Lung (tissue), 17 donors: ENCODE measurements at places on chromosomes 5 and 9. TPM values are rescaled to one million over a fixed set of nuclear protein-coding genes. Genes with fewer than 3 reads are reported as not detected.

- peaks cover 8% of the 10 kb centered on the region for H3K4me1 ChIP-seq
- no peak for DNase-seq
- no peaks in the 10 kb centered on the region for H3K27me3 ChIP-seq
- H3K27ac ChIP-seq = no peak overlapping the region
Measured at GRCh38 chr5:143671674-143672569, 140.0 kb upstream of the HMHB1 start.

GRCh38 chr9:121826711-121827110 lies 175.3 kb downstream of the DAB2IP start:
- H3K27me3 ChIP-seq = no peaks in the 10 kb centered on the region
- no peak for DNase-seq
- peaks cover 7% of the 10 kb centered on the region for H3K4me1 ChIP-seq
- no peaks in the 10 kb centered on the region for H3K36me3 ChIP-seq
- H3K4me3 ChIP-seq = no peak overlapping the region

Gene SPATA31D4
- not detected for total RNA-seq

Gene EFNA5
- 18.4 TPM for total RNA-seq

- H3K4me1 ChIP-seq = peaks cover 2% of the 10 kb centered on the region
- H3K36me3 ChIP-seq = no peaks in the 10 kb centered on the region
- no peak overlapping the region for H3K4me3 ChIP-seq
- DNase-seq = no peak
- no peaks in the 10 kb centered on the region for H3K27me3 ChIP-seq
- no peak overlapping the region for H3K27ac ChIP-seq
Measured at GRCh38 chr9:18495065-18495464, 21.1 kb downstream of the ADAMTSL1 start.

- no peak overlapping the region for H3K4me3 ChIP-seq
- H3K27ac ChIP-seq = peak overlapping the region; percentile 35
- H3K36me3 ChIP-seq = no peaks in the 10 kb centered on the region
Measured at GRCh38 chr5:113089653-113090335, 113.2 kb downstream of the DCP2 start.

- no peaks in the 10 kb centered on the region for H3K36me3 ChIP-seq
- no peaks in the 10 kb centered on the region for H3K4me1 ChIP-seq
- no peak overlapping the region for H3K27ac ChIP-seq
- no peaks in the 10 kb centered on the region for H3K27me3 ChIP-seq
- DNase-seq = no peak
Measured at GRCh38 chr5:22779499-22779898, 73.6 kb downstream of the CDH12 start.
